ENCODE measurements at places on chromosomes 7 and 10.
A peak's percentile ranks its signal among the peaks of the same experiment; 100 is the strongest.

GRCh38 chr10:3813986-3814837 is 29.2 kb upstream of the KLF6 start:
- no peak for DNase-seq

DNA sequence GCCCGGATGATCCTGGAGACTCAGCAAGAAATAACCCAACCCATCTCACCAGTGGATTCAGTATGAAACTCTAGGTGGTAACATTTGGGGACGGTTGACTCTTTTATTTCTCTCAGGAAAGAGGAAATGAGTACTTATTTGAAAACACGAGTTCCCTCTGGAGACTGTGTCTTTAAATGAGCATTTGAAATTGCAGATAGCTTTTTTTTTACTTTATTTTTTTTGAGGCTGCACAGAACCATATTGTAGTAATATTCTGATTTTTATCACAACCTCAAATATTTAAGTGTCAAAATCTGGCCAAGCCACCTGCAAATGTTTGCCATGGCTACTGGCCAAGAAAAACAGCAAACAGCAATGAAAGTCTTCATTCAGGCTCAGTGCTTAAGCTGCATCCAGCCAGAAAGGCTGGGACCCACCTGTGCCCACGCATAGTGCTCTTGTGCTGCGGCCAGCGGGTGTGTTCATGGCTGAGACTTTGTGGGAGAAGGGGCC is 160.8 kb downstream of the CREB5 start:
- DNase-seq: no peak

GRCh38 chr10:128867819-128868218 is 599.2 kb upstream of the MGMT start:
- no peak for DNase-seq

DNA sequence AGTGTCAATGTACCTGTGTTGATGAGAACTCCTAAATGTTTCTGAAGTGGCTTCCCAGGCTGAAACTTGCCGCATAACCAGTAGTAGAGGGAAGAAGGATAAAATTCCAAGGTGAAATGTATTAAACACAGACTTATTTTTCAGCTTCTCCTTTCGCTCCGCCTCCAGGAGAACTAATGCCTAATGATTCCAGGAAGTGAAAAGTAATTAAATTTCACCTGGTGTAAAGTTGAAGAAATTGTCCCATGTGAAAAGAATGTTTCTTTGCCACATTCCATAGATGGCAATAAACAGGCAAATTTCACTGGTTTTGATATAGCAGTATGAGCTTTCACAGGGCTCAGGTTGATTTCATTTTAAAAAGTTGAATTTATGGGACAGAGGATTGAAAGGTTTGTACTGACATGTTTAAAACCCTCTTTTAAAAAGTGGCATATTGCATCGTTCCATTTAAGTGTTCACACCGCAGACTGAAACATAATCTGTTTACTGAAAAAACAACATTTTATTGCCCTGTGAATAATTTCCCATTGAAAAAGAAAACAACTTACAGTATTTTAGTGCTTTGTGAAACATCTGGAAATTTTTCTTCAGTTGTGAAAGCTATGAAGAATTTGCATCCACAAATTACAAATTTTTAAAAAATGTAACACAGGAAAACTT is 453.4 kb upstream of the NFE2L3 start:
- DNase-seq: no peak

DNA sequence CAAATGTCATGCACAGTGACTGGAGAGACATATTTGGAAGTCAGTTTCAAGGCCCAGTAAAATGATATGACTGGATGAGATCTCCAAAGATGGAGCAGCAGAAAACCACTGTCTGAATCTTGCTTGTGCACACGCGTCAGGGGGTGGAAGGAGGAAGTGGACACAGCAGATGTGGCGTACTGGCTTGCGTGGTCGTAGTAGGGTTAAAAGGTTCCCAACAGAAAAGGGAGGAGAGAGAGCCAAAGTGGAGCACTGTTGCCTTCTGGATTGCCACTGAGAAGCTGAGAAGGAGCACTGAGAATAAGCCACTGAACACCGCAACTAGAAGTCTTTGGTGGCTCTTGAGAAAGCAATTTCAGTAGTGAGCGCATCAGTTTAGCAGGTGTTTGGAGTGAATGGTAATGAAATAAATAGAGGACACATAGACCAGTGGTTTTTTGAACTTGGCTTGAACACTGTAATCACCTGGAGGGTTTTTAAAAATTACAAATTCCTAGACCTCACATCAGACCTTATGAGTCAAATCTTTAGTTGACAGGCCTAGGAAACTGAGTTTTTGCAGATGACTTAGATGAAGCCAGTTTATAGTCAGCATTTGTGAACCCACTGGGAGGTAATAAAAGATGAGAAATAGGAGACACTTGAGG is 227.3 kb downstream of the PTEN start:
- no peak for DNase-seq

DNA sequence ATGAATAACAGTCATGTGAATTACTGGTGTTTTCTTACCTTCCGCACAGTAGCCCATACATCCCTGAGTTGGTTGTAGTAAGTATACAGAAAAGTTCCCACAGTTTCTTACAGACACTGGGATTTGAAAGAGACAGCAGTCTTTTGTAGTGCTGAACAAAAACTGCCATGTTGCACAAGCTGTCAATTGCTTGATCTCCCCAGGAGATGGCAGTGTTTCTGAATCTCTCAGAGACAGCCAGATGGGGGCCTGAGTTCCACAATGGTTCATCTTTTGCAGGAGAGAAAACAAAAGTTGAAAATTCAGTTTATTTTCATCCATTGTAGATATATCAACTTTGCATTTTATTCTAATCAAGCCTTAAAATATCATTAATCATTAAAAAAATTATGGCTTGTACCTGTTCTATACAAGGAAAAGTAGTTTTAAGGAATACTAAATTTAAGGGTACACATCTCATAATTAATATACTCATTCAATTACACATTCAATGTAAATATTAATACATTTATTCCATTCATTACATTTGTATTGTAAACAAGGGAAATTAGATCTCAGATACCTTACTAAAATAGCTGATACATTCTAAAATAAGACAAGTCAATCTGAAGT is 14.5 kb downstream of the VWDE start:
- DNase-seq: no peak

DNA sequence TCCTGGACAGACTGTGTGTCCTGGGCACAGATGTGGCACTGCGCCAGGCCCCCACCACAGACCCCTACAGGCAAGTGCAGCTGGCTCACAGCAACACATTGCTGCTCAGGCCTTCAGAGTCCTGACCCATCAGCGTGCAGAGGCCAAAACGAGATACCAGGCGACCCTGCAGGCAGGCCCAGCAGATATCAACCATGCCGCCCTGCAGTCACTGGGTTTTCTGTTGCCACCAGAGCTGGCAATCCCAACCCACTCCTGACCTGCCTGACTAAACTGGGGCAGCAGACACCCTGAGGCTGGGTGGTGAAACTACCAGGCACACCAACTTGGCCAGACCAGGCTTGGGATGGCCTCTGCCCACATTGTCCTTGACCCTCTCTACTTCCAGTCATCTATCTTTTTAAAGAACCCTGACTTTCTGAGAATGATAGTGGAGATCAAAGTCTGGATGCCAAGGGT is 20.3 kb downstream of the ZCCHC24 start:
- DNase-seq: no peak

DNA sequence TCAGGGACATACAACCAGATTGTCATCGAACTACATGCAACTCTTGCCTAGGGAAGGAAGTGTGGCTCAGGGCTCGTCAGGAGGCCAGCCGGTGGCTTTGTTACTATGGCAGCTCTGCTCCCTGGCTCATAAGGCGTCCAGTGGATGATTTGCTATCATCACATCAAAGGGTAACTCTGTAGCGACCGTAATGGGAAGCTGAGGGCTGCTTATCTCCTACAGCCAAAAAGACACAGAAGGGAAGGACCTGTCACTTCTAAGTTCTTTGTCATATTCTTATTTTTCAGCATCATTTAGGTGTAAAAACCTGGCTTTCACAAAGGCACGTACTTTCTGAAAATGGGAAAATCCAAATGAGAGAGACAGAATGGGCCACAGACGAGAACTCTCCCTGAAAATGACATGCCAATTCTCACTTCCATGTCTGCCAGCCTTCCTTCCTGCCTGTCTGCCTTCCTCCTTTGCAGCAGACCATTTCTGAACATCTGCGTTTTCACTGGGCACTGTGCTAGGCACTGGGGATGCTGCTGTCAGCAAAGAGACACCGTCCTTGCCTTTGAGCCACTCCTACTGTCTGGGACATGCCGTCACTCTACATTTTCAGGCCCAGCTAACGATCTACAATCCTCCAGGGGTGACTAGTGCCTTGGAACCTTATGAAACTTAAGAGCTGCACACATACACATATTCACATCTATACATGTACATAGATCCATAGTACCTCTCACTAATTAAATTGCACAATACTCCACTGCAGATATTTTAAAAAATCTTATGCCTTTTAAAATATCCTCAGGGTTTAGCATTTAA is 26.9 kb downstream of the ENKUR start:
- DNase-seq: no peak

GRCh38 chr10:29600067-29600466 is 34.7 kb downstream of the SVIL start:
- DNase-seq: no peak

DNA sequence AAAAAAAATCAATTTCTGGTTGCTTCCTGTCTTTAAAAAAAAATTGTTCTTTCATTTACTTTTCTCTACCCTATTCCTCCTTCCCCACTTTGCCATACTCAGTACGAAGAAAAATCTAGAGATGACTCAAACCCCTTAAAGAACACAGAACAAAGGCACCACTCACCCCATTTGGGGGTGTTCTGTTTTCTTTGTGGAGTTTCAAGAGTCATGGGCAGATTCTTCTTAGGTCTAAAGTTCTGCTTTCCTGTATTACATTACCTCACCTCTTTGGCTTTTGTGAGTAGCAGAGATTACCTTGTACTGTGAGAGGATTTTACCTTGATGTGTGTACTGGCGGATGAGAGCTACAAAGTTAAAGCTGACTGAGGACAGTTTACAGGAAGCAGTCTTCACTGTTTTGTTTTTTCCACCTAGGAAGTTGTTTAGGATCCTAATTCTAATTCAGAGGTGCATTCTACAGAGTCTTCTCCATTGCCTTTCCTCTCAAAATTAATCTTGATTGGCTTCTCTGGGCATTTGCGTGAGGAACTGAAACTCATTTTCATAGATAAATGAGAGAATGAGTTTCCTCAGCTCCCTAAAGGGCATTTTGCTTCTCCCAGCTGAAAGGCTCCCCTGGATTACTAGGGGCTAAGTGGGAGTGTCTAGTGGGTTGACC is 20.7 kb downstream of the AVL9 start:
- DNase-seq: no peak

DNA sequence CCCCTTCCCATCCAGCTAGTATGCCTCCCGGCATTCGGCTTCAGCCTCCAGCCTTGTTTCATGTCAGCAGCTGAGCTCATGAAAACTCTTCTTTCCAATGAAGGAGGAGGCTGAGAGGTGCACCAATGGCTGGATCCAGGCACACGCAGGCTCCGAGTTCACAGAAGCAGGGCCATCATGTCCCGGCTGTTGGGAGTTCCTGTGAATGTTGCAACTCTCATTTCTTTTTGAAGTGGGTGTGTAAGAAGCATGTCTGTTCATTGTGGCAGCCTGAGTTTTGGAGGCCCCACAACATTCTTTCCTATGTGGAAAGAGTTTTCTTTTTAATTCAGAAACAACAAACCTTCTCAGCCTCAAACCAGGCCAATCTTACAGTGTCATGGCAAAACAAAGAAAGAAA is 89.7 kb downstream of the PTPRE start:
- DNase-seq: no peak

DNA sequence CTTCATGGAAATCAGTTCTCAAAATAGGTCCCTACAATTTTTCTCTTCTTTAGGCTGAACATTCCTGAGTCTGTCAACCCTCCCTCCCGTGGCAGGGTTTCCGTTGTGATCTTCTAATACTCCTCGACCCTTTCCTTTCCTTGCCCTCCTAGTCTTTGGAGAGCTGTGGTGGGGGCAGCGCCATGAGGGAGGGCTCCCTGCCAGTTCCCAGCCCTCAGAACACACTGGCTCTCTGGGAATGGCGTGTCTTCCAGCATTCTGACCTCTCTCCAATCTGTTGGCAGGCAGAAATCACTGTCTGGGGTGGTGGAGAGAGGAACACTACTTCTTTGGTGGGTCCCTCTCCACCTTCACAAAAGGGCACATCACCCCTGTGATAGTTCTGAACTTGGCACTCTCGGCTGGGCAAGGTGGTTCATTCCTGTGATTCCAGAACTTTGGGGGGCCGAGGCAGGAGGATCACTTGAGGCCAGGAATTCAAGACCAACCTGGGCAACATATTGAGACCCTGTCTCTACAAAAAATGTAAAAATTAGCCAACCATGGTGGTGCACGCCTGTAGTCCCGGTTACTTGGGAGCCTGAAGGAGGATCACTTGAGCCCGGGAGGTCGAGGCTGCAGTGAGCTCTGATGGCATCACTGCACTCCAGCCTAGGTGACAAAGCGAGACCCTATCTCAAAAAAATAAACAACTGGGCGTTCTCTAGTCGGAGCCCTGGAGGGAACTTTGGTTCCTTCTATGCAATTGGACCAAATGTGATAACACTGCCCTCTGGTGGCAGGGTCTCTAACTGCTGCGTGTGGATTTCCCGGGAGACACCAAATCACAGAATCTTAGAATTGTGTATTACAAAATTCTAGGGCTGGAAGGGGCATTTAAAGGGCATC is 13.1 kb upstream of the ARPC1A start:
- peak; percentile 53 for DNase-seq

- no peak for DNase-seq
These were observed 18.7 kb upstream of the CRHR2 start for GRCh38 chr7:30700941-30701340.

GRCh38 chr7:18756378-18757050 is 261.0 kb downstream of the HDAC9 start:
- DNase-seq: no peak

DNA sequence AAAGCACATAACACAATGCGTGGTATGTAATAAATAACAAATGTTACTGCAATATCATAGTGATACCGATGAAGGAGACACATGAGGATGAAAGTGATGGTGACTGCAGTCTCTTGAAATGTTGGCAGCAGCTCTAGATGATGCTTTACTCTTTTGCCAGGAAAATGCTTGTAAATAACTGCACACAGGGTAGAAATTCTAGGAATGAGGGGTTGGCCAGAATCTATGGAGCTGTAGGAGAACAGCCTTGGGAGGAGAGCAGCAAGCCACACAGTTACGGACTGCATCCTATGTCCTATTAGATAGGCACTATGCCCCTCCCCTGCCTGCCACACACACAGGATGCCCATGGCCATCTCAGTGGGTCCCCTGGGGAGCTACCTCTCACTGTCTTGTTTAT is 97.6 kb upstream of the GSDME start:
- no peak for DNase-seq

- DNase-seq: no peak
These were observed 134.6 kb upstream of the NPSR1 start for GRCh38 chr7:34523226-34523918.

DNA sequence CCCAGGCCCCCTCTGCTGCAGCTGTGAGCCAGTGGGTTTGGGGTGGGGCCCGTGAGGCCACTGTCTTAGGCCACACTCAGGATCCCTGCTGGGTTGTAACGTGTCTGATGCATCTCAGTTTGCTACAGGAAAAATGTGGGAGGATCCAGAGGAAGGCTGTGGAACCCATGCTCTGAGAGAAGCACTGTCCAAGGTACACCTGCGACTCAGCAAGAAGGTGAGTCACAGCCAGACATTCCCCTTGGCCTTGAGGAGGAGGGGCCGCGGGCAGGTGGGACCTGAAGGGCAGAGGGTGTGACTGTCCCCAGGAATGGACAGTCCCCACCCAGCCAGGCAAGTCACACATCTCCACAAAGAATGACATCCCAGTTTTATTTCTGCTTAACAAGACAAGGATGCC is 27.8 kb upstream of the C10orf120 start:
- no peak for DNase-seq

- DNase-seq: no peak
These were observed 216.3 kb downstream of the GFRA1 start for GRCh38 chr10:116056445-116057293.

- peak; percentile 27 for DNase-seq
These were observed 12.1 kb downstream of the ENTPD1 start for GRCh38 chr10:95767884-95768556.
